ENCODE measurements at places on chromosomes 2 and 18.
A peak's percentile ranks its signal among the peaks of the same experiment; 100 is the strongest.

- DNase-seq: no peak
Measured at GRCh38 chr2:172288603-172289002, 138.8 kb upstream of the ITGA6 start.

GRCh38 chr2:233486357-233486756 lies 80.2 kb downstream of the USP40 start:
- DNase-seq: no peak

GRCh38 chr2:151037434-151037833 lies 224.2 kb downstream of the RBM43 start:
- no peak for DNase-seq

DNA sequence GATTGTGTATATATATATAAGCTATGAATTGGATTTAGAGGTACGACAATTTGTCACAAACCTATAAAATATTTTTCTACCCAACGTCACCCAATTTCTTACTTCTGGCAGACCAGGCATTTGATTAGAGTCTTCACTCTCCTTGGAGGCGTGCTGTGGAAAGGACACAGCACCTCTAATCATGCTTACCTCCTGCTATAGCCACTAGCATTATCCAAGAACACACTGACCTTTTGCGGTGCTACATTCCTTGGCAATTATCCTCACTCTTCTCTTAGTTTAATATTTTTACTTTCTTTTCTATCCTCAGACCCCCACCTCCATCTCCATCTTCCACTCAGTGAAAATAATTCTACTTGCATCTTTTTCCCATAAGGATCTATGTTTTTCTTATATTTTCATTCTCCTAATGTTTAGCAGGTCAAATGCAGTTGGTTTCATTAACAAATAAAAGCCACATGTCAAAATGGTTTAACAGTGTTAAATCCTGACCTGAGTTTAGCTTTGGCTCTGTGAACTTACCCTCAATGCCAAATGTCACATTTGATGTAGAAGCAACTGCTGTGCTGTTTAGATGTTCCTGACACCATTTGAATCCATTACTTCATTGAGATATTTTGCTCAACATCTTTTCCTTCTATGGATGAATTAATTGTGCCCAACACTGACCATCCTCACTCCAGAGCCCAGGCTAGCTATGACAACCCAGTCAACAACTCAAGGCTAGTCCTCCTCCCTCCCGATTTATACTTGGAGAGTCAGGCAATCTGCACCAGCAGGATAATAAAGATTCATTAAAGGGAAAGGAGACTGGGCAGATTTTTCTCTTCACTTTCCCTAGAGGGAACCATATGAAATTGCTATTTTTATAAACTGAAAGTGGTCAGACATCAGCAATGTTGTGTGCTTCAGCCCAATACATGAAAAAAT lies 240.5 kb downstream of the MREG start:
- DNase-seq: no peak

GRCh38 chr2:234973008-234973407 lies 21.2 kb downstream of the SH3BP4 start:
- DNase-seq: no peak

- DNase-seq: no peak
Measured at GRCh38 chr2:167935803-167936110, 311.6 kb downstream of the STK39 start.

DNA sequence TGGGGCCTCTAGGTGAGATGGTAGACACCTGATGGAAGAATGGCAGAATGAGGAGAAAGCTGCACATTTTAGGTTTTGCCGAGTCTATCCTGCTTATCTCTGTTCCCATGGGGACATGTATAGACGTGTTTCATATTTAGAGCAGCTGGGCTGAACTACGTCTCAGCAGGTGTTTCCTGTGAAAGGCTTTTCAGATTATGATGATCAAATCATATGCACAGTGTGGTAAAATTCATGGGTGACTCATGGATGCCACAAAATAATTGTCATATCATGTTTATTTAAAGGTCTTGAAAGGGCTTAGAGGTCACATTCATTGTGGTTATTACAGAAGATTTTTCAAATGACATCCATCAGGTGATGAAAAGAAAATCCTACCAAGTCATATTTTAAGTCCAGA lies 90.5 kb downstream of the ICOS start:
- DNase-seq: no peak

DNA sequence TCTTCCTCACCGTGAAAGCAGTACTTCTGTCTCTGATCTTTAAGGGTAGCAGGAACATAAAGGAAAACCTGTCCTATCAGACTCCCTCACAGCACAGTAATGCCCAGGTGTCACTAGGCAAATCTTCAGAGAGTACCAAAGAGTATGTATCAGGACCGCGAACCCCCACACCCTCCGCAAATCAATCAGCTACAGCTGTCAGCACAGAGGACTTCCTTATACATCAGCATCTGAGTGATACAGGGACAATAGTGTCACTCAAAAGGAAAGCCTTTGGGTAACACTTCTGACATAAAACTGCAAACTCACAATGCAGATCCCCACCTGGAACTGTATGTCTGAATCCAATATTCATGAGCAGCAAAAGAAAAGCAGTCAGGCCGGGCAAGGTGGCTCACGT lies 2.6 kb downstream of the AFG3L2 start:
- DNase-seq: no peak

- DNase-seq: no peak
Measured at GRCh38 chr2:31078579-31079105, 59.6 kb downstream of the GALNT14 start.

DNA sequence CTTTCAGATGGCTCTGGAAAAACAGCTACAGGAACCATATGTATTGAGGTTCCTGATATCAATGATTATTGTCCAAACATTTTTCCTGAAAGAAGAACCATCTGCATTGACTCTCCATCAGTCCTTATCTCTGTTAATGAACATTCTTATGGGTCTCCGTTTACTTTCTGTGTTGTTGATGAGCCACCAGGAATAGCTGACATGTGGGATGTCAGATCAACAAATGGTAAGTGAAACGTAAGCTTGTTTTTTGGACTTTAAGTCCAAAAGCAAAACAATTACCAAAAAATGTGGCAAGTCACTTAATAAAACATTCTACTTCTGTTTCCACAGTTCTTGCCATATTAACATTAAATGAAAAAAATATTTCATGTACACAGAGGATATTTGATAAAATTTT lies 26.8 kb downstream of the DSG4 start:
- DNase-seq: no peak

DNA sequence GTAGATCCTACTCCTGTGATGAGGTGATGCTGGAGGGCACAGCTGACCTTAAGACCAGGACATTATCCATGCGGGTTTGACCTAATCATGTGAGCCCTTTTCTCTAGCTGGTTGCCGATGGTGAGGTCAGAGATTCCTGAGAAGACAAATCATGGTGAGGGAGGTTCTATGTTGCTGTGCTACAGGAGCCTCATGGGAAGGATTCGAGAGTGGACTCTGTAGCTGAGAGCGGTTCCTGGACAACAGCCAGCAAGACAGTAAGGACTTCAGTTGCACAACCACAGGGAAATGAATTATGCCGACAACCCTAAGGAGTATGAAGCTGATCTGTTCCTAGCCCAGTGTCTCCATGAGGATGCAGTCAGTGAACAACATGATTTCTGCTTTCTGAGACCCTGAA lies 80.4 kb downstream of the EPB41L3 start:
- DNase-seq: no peak

GRCh38 chr18:78722929-78723710 lies 256.5 kb upstream of the SALL3 start:
- no peak for DNase-seq

DNA sequence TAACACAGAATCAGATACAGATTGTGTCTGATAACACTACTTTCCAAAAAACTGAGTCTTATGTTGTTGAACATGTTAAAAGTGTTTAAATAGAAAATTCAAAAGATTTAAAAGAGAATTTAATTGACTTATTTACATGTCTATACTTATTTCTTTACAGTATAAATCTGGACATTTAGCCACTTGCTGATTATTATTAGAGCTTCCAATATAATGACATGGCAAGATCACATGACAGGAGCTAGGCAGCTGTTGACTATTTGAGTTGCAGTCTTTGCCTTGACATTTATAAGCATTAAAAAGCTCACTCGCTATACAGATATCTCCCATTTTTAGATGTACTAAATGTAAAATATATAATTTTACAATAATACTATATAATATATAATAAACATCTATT lies 6.4 kb upstream of the TMEFF2 start:
- DNase-seq: no peak

DNA sequence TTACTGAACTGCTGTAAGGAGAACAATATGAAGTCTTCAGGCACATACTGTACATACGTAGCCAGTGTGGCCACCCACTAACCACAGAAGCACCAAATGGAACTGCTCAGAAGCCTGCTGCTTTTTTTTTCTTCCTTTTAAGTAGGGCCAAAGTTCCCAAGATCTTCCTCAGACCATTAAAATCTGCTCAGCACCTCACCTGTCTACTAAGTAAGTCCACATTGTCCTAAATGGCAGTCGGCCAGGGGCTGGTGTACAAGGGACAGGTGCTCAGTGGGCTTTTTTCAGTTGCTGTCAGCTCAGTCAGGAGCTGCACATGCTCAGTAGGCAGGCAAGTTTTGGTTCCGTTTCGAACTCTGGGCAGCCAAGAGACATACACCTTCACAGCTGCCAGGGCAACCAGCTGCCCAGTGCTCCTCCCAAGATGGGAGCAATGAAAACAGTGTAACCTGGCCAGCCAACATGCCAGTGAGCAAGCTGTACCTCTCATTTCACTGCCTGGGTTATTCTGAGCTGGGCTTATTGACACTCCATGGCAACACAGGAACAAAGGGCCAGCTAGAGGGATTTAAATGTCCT lies 86.1 kb downstream of the ACVR1 start:
- no peak for DNase-seq

DNA sequence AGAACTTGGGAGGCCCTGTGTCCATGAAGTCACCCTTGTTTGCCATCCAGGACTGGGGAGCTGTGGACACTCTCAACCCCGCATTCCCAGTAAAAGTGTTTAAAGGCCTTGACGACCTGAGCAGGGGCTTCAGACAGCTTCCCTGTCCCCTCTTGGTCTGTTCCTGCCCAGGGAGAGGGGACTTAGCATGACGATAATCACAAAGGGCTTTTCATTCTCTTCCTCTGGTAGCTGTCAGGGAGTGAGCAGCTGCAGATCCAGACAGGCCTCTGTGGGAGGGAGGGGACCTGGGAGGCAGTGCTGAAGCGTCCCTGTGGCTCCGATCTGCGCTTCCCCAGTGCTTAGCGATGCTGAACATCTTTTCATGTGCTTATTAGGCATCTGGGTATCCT lies 77.8 kb upstream of the HS6ST1 start:
- no peak for DNase-seq

- no peak for DNase-seq
Measured at GRCh38 chr2:66306483-66306882, 128.4 kb upstream of the MEIS1 start.

GRCh38 chr18:10562773-10563160 lies 36.9 kb downstream of the NAPG start:
- DNase-seq: no peak

- DNase-seq: peak; percentile 79
Measured at GRCh38 chr2:156332534-156333273, at the start of gene NR4A2. Gene NR4A2, minus strand, starts transcription at chr2:156332721. Its CDS starts 2,535 bp downstream, at chr2:156330186.

GRCh38 chr2:118223992-118224894 lies 136.0 kb downstream of the INSIG2 start:
- peak; percentile 23 for DNase-seq

DNA sequence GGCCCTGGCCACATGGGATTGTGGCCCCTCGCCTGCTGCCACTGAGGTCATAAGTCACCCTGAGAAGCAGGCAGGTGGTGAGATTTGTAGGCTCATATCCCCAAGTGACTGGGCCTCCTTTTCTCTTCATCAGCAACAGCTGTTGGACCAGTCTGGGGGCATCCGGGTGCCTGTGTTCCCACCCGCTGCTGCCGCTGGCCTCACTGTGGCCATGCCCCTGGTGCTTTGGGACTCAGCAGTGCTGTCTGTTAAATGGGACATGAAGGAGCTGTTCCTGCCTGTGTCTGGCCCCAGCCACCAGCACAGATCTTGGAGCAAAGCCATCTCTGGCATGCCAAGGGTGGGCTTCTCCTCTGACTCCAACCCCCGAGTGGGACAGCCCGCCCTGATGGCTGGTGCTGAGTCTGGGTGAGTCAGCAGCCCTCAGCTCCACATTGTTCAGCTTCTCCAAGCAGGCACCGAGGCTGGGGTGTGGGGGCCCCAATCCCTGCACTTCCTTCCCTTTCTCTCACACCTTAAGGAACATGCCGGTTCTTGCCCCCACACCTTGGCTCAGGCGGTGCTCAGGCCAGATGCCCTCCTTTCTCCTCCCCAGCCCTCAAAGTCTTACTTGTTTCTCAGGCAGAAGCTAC lies 207.9 kb downstream of the GLI2 start:
- DNase-seq: no peak

GRCh38 chr2:1159013-1159412 lies 208.4 kb downstream of the SNTG2 start:
- DNase-seq: no peak

GRCh38 chr18:3651266-3651665 lies 201.3 kb downstream of the TGIF1 start:
- DNase-seq: no peak

DNA sequence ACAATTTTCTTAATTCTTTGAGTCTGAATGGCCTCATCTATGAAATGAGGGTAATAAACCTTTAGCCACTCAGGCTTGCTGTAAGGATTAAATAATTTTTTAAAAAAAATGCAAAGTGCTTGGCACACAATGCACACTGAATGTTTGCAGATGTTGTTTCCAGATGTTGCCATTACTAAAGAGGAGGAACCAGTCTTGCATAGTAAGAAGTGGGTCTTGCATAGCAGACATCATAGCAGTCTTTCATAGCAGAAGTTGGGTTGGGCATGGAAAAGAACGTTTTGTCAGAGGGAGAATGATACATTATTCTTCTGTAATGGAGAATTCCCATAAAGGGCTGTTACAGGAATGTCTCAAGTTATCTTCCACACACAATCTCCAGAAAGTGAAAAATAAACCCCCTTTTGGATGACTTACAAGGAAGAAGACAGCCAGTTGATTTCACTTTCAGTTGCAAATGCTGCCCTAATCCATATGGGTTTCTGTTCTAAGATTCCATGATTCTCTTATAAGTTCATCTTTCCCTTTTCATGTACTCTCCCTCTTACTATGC lies 327.7 kb downstream of the SUCLG1 start:
- no peak for DNase-seq

- DNase-seq: no peak
Measured at GRCh38 chr2:239361311-239361642, 39.5 kb downstream of the HDAC4 start.

- DNase-seq: no peak
Measured at GRCh38 chr2:16774091-16774490, 108.5 kb upstream of the CYRIA start.

GRCh38 chr2:67650291-67651133 lies 253.4 kb downstream of the ETAA1 start:
- DNase-seq: peak; percentile 0

- no peak for DNase-seq
Measured at GRCh38 chr2:190267302-190267701, 52.3 kb downstream of the HIBCH start.

DNA sequence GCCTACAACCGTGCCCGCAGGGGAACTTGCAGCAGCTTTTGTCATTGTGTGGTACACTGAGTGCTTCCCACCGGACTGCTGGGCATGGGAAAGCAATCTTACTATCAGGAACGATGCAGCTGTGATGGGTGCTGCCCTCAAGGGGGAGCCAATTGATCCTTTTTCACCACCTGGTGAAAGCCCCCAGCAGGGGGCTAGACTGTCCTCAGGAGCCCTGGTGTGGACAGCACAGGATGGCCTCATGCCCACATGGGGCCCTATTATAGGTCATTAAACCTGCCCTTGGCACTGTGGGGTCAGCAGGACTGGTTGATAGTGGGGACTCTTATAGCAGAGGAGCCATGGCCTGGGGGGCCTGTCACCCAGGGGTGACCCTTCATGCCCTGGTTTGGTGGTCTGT lies 172.2 kb downstream of the GLI2 start:
- no peak for DNase-seq

Data from stimulated activated CD8-positive, alpha-beta memory T cell treated with anti-CD3 and anti-CD28 coated beads, Interleukin-2, amount 100 ng/mL, for 48 hours (primary cell).